Esophagus mucosa (tissue), 1 donor: ENCODE measurements at places on chromosomes 1 and 21.
A peak's percentile ranks its signal among the peaks of the same experiment; 100 is the strongest.

GRCh38 chr1:17795836-17796645 is 40.9 kb downstream of the ACTL8 start:
- ATAC-seq: no peak

GRCh38 chr21:28459193-28459592 is 533.5 kb downstream of the LTN1 start:
- ATAC-seq: no peak

- ATAC-seq: peak; percentile 88
Measured at GRCh38 chr1:201176940-201177339, 13.7 kb upstream of the IGFN1 start.

DNA sequence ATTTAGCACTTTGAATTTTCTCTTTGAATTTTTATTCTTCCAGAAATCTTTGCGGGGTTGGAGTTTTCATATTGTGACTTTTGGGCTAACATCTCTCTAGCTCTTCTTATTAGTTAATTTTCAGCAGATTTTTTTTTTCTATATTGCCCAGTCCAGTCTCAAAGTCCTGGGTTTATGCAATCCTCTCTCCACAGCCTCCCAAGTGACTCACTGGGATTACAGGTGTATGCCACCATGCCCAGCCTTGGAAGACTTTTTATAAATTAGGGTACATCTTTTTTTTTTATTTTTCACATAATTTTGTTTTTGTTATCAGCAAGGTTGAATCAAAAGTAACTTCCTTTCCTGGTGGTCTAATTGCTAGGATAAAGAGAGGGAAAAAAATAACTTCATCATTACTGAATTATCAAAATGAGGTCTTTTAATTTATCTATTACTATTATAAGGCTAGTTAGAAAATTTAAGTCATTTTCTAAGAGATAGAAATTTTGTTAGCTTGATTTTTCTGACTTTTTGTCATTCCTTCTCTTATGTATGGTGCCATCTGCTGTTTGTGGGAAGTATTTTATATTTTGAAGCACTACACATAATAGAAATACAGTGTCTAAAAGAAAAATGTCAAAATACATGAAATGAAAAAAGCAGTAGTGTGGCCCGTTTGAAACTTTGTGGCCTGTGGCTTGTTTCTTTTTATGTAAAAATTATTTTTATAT is 273.4 kb upstream of the CACYBP start:
- no peak for ATAC-seq

- peak; percentile 39 for ATAC-seq
Measured at GRCh38 chr1:6183520-6183989, 3.4 kb upstream of the CHD5 start.

- no peak for ATAC-seq
Measured at GRCh38 chr1:76510672-76511557, 356.4 kb upstream of the ST6GALNAC5 start.

- no peak for ATAC-seq
Measured at GRCh38 chr1:226639631-226640061, 91.1 kb downstream of the STUM start.

DNA sequence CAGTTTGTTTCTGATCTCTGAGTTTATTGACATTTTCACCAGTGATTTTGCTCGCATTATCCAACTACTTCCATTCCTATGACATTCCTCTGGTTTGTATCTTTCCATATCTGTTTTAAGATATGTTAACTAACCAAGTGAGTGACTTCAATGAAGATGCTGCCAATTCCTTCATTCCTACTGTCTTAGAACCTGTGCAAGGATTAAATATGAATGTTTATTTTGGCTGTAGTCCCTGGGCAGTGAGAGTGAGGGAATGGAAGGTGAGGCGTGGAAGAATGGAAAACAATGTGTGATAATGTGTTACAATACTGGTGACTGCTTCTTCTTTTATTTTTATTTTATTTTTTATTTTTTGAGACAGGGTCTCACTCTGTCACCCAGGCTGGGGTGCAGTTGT is 183.0 kb downstream of the SDCCAG8 start:
- ATAC-seq: no peak

DNA sequence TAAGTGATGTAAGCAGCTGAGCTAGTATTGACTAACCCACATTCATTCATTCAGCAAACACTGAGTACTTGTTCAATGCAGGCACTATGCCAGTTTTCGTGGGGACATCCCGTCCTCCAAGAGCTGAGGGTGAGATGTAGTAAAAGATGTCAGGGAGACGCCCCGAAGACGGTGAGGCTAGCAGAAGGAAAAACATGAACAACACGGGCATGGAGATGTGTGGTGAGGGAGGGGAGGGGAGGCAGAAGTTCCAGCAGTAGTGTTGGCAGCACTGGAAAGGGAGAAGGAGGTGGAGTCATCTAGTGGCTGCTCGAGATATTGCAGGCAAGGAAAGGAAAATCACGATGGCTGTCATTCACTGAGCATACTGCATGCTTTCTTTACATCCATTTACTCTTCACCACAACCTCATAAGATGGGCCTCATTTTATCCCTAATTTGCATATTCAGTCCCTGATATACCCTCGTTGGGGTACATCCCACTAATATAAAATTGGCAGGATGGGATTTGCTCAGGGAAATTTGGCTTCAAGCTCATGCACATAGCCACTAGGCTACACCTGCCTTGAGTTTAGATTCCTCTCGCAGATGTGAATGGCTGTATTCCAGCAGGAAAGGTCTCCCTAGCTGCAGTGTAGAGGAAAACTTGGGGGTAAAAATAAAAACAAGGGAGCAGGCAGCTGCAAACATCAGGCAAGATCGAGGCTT is 14.5 kb downstream of the PDZK1IP1 start:
- ATAC-seq: peak; percentile 49

DNA sequence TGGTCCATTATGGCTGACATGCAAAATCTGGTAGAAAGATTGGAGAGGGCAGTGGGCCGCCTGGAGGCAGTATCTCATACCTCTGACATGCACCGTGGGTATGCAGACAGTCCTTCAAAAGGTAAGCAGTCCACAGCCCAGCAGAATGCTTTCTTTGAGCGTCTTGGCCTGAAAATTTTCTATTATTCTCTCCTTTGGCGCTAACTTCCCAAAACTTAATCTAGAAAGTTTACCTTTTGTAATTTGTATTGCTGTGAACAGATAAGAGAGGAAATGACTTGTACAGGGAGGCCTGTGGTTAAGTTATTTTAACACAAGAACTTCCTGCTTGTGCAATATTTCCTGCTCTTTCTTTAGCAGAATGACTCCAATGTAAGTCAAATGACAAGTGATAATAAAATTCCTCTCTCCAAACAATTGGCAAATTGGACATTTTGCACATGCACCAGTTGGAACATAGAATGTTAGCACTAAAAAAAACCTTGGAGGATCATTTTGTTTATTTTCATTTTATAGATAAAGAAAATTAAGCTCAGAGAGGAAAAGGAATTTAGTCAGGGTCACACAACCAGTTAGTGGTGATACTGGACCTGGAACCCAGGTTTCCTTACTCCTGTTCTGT is 18.9 kb downstream of the CAP1 start:
- ATAC-seq: peak; percentile 57

DNA sequence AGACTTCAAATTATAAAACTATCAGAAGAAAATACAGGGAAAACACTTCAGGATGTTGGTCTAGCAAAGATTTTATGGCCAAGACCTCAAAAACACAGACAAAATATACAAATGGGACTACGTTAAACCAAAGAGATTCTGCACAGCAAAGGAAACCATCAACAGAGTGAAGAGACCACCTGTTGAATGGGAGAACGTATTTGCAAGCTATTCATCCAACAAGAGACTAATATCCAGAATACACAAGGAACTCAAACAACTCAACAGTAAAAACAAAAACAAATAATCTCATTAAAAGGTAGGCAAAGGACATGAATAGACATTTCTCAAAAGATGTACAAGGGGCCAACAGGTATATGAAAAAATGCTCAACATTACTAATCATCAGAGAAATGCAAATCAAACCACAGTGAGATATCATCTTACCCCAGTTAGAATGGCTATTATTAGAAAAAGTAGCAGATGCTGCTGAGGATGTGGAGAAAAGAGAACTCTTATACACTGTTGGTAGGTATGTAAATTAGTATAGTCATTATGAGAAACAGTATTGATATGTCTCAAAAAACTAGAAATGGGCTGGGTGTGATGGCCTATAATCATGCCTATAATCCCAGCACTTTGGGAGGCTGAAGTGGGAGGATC is 112.6 kb downstream of the LRIG2 start:
- ATAC-seq: no peak

DNA sequence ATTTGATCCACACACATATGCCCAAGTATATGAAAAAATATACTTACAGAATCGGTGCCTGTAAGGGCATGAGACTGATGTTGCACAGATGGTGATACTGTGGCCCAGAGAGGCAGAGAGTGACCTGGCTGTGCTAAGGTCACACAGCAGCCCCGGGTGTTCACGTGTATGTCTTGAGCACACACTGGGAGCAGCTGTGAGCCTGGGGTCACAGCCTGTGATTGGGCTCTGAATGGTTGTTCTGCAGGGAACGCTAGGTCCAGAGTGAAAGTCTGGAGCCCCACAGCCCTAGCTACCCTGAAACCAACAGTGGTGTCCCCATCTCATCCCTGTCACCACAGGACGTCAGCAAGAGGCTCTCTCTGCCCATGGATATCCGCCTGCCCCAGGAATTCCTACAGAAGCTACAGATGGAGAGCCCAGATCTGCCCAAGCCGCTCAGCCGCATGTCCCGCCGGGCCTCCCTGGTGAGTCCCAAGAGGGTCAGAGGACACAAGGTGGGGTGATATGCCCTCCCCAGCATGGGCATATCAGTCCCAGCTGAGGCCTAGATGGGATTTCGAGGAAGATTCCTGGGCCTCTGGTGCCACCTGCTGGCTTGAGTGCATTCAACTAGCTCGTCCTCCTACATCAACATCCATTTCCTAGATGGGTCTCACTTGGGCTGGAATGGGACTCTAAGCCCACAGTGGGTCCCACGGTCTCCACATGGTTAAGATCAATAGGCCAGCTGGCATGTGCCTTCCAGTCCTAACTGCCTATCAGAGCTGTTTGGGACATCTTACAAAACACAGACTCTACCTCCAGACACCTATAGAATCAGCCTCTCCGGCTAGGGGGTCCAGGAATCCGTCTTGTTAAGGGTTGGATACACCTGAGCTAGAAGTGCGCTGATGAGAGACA is 19.7 kb downstream of the CDK18 start:
- peak; percentile 55 for ATAC-seq

DNA sequence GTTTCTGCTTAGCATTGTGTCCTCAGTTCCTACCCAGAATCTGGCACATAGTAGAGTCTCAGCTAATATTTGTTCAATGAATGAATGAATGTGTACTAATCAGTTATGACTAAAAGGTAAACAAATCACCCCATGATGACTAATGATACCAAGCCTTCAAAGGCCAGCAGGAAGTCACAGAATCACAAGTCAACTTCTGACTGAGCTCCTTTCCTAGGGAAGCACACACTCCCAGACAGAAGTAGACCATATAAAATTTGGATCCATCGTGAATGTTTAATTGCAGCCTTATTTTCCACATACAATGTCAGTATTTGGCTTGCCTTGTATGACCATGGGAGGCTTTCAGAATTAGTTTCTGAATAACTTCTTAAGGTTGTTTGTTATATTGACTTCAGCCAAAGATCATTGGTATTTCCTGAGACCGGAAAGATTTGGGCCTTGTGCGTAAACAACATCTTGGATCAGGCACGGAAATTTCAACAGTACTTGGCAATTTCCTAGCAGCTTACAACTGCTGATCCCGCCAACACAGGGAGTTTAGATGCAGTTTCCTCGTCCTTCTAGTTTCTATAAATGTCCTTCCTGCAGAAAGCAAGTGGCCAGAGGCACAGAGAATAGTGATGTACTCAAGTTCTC is 185.9 kb upstream of the ATP1B1 start:
- peak; percentile 89 for ATAC-seq

GRCh38 chr21:40803101-40803500 is 43.9 kb downstream of the DSCAM start:
- no peak for ATAC-seq

GRCh38 chr1:54356680-54357147 is 49.5 kb downstream of the SSBP3 start:
- no peak for ATAC-seq

GRCh38 chr1:35030338-35030737 is 1.4 kb downstream of the ZMYM6 start:
- no peak for ATAC-seq

GRCh38 chr1:33137800-33138199 is 44.0 kb downstream of the TRIM62 start:
- ATAC-seq: no peak

DNA sequence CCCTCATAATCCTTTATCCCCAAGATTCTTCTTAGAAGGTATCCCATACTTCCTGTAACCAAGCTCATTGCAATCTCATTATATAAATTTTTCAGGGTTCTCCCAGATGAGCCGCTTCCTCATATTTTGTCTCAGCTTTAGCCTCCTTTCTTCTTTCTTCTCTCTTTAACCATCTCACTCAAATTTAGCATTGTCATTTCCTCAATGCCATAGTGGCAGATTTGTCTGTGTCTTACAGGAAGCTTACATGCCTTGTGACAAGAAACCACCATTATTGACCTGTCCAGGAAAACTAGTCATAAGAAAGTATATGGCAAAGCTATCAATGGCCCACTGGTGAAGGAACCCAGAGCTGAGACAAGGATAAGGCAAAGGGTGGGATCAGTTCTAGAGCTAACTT is 6.0 kb upstream of the FCRL2 start:
- ATAC-seq: no peak

DNA sequence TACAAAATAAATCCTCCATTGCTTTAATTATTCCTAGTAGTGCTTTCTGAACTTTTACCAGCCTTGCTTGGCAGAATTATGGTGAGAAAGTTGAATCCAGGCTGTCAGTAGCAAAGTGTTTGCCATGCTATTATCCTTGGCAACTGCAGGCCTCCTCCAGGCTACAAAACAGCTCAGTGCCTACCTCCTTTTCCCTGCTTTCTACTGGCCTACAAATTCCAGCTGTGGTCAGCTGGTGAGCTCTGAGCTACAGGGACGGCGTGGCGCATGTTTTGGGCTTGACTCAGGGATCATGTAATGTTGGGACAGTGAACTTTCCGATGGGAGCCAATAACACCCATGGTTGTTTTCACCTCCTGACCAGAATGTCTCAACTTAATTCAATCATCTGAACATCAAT is 456.1 kb upstream of the ADAMTS5 start:
- no peak for ATAC-seq

DNA sequence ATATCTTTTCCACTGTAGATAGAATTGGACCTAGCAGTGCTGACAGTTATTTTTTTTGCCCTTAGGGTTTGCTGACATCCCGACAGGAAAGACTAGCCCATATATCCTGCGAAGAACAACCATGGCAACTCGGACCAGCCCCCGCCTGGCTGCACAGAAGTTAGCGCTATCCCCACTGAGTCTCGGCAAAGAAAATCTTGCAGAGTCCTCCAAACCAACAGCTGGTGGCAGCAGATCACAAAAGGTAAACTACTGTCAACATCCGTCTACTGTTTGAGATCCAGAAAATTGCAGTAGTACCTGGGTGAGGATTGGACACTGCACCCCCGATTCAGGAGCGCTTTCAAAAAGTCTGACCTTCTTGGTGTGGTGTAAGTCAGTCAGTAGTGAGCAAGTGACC is 55.8 kb downstream of the CENPF start:
- ATAC-seq: no peak

- peak; percentile 67 for ATAC-seq
Measured at GRCh38 chr1:116682641-116683221, 15.2 kb upstream of the IGSF3 start.
